ENCODE measurements at places on chromosomes 16 and 17.

DNA sequence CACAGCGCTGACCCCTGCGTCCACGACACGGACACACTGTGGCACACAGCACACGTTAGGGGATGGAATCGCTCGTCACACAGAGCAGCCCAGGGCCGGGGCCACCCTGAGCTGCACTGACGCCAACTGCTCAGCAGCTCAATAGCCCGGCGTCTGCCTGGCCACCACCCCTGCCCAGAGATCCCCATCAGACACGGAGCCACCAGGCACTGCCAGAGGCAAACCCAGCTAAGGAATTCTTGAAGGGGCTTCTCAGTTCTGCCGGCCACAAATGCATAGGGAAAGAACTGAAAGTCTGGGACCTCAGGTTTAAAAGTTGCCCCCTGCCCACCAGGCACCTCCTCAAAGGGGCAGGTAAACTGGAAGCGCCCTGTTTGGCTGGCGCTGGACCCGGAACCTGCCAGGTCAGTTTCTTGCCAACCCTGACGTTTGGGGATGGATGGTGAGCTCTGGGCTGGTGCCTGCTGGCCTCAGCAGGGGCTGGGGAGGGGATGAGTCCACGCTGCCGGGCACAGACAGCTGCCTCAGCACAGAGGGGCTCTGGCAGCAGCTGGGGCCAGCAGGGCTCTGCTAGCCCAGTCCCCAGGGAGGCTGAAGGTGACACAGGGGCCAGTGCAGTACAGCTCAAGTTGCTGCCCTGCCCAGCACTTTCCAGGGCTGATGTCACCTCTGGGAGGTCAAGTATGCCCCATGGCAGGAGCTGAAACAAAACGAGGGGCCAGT, 33.2 kb downstream of the TIMM22 start:
- DNase-seq: no peak

- no peak for DNase-seq
Measured at GRCh38 chr17:77214743-77215142, 74.0 kb downstream of the SEC14L1 start.

DNA sequence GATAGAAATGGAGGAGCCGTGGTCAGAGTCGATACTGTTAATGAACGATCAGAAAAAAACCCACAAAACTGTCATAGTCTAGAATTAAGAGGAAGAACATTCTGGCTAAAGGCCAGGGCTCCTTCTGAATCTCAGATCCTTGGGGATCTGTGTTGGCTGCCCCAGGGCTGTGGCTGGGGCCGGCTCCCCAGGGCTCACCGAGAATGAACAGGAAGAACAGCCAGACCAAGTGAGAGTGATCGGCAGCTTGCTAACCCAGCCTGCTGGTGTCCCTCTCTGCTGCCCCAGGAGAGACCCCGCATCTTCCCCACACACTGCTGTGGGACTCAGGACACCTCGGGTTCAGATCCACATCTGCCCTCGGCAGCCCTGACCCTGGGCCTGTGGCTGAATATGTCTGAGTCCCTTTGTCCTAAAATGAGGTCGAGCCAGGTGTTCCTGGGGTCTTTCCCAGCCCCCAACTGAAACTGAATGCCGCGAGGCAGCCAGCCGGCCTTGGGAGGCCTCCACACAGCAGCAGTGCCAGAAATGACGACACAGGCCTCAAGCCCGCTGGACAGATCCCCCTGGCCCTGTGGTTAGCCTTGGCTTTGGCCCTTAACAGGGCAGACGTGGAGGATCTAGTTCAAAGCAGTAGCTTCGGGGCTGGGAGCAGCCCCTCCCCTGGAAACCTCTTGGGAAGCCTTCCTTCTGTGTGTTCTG, 23.9 kb upstream of the CLEC18A start:
- DNase-seq: no peak

DNA sequence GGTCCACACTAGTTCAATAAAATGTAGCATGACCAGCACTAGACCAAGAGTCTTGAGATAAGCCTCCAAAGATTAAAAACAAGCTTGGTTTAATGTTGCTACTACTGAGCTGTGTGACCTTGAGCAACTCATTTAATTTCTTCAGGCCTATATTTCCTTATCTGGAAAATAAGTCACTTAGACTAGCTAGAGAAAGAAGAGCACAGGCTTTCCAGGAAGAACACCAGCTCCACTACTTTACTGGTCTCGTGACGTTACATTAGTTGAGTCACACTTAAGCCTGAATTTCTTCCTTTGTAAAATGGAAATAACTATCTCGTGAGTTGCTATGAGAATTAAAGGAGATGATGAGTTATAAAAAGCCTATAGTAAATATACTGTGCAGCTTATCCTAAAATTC, 5.4 kb downstream of the HELZ start:
- no peak for DNase-seq

DNA sequence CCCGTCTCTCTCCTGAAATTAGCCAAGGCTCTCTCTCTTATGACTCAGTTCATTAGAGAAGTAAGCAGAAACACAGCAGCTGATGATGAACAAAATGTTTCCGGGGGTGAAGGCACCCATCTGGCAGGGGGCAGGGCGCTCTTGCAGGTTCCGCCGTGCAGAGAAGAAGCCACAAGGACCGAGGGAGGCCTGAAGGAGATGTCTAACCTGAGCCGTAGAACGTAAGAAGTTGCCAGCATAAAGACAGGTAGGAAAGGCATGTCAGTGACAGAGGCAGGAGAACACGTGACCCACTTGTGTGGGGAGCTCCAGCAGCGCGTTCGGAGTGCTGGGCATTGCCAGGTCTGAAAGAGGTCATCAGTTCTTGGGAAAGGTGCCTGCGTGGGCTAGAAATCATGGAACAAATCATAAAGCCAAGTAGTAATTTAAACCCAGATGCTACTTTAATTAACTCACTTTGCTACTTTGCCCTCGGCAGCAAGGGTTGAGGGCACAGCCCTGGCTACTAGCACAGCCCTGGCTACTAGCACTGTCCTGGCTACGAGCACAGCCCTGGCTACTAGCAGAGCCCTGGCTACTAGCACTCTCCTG, 198.6 kb downstream of the RPTOR start:
- DNase-seq: no peak

DNA sequence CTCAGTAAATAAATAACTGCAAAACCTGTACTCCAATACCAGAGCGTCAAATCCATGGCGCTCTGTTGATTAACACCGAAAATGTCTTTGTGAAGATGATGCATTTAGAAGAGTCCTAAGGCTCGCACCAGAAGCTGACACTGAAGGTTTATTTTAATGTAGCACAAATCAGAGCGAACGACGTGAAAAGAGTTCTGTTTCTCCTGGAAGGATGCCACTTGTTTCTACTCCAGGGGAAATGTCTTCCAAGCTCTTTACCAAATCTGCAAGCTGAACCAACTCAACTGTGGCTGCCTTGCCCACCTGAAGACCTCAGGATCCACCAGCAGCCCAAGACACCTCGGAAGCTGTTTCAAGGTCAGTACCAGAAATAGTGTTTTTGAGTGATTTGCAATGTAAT, 194.4 kb upstream of the MAF start:
- DNase-seq: no peak

- no peak for DNase-seq
Measured at GRCh38 chr16:84943620-84944019, 67.7 kb downstream of the ZDHHC7 start.

DNA sequence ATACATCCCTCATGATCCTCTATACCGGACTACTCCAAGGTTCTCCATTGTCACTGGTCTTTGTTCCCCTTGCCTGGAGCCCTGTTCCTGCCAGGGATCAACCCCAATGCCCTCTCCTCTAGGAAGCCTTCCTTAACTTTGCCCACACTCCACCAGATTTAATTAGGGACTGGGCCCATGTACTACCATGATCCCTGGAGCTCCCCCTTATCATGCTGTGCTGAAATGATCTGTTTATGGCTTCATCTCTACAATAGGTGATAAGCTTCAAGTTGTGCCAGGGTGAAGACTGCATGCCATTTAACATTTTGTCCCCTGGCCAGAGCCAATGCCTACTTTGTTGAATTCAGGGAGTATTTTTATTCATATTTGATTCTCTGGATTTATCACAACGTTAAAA, 17.9 kb upstream of the IRX5 start:
- DNase-seq: no peak

DNA sequence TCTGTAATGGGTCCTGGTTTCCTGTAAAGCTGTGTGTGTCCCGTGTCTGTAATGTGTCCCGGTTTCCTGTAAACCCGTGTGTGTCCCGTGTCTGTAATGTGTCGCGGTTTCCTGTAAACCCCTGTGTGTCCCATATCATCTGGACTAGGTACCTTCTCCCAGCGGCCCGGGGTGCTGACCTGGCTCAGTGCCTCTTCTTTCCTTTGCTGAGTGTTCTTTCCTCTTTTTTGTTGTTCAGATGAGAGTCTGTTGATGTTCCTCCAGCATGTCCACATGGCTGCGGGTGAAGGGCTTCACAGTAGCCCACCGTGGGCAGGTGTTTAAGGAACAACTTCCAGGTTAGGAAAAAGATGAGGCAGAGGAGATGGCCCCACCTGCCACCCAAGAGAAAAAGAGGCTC, 46.6 kb upstream of the GNG13 start:
- DNase-seq: no peak

DNA sequence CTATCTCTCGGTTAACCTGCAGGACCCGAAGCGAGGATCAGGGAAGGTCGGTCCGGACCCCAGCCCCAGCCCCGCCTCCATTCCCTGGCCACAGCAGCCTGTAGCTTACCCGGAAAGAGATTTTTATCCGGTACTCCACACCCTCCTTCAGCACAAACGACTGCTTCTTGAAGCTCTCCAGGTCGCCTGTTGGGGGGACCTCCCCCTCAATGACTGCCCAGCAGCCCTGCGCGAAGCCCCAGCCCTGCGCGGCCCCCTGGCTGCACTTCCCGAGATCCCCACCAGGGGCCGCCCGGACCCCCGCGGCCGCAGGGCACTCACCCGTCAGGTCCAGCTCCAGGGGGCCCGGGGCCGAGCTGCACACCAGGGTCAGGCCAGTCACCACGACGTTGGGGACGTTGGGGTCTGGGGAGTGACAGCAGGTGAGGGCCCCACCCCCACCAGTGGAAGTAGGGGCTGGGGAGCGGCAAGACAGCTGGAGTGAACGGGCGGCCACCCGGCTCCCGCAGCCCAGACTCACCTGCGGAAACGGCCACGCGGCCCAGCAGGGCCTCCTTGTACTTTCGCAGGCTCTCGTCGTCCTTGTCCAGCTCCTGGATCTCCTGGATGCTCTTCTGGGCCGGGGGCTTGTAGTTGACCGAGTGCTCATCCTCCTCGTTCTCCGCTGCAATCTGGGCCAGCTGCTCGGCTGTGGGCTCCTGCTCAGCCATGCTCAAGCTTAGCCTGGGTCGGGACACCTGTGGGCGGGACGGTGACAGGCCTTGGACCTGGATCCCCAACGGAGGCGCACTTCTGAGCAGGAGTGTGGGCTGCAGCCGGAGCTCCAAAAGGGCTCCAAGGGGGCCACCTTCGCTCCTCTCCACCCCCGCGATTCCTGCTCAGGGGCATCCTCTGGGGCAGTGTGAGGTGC, 1.7 kb downstream of the ARHGDIA start:
- DNase-seq: no peak

GRCh38 chr16:89633064-89633631, 19.7 kb downstream of the DPEP1 start:
- DNase-seq: no peak

- DNase-seq: no peak
Measured at GRCh38 chr17:62927083-62927482, 39.0 kb upstream of the TANC2 start.

GRCh38 chr17:81200695-81201580, 21.8 kb downstream of the CEP131 start:
- no peak for DNase-seq

- DNase-seq: no peak
Measured at GRCh38 chr17:78992542-78993212, 13.0 kb upstream of the LGALS3BP start.

GRCh38 chr16:7509963-7510601, 177.4 kb downstream of the RBFOX1 start:
- DNase-seq: no peak

GRCh38 chr16:58850019-58850677, 116.0 kb upstream of the GOT2 start:
- no peak for DNase-seq

DNA sequence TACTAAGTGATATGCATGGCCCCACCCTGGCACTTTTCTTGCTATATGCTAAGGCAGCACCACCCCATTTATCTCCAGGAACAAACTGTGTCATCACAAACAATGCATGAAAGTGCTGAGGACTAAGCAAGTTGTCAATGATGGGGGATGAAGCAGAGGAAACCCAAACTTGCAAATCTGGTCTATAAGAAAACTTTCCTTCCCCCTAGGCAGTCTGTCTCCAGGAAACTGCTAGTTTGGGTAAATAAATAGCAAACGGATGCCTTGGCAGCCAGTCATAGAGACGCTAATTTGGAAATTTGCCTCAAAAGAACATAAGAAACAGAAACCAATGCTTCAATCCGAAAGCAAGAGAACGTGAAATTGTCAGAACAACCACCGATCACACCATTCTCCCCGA, 5.6 kb upstream of the HSBP1 start:
- no peak for DNase-seq

DNA sequence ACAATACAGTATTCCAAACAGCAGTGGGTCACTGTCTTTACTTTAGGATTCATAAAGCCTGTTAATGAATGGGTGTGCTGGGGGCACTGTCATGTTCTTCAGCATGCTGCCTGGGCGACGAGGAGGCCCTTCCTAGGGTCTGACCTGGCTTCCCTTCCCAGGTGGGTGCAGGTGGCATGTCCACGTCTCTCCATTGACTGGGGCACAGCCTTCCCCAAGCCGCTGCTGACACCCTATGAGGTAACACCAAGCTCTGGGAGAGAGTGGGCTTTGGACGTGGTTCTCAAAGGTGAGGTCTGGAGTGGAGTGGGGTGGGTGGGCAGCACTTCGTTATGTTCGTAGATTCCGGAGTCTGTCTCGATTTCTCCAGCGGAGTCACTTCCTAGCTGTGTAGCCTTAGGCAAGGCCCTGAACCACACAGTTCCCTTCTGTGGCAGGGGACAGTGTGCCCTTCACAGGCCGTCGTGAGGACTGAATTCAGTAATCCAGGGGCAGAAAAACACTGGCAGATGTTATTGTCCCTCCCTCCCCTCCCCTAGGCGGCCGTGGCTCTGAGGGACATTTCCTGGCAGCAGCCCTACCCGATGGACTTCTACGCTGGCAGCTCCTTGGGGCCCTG, 771 bp upstream of the OVCA2 start:
- DNase-seq: no peak

- no peak for DNase-seq
Measured at GRCh38 chr17:82932518-82933310, 92.9 kb upstream of the ZNF750 start.

- no peak for DNase-seq
Measured at GRCh38 chr17:66171172-66171571, 20.8 kb downstream of the CEP112 start.

- no peak for DNase-seq
Measured at GRCh38 chr17:35540589-35541404, 3.3 kb upstream of the SLFN12L start.

- no peak for DNase-seq
Measured at GRCh38 chr16:31386157-31386984, 6.8 kb upstream of the ITGAD start.

- no peak for DNase-seq
Measured at GRCh38 chr16:19033761-19034160, 33.7 kb upstream of the COQ7 start.

GRCh38 chr17:5640726-5641125, 56.4 kb upstream of the NLRP1 start:
- DNase-seq: no peak
